ENCODE measurements at places on chromosomes 7 and 10.
A peak's percentile ranks its signal among the peaks of the same experiment; 100 is the strongest.

DNA sequence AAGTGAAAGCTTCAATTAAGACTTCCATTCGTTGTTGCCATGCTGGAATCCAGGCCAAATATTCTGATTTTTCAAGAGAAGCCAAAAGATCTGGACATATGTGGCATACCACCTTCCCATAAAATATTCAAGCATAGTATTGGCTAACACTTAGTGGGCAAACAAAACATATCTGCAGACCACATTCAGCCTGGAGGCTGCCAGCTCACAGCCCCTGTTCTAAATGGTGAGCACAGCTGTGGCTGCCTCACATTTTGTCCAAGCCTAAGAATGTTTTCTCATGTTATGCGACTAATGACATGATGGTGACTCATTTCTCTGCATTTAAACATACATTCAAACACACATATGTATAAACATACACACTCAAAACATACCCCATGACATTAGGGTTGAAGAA is 10.6 kb upstream of the CALU start:
- no peak for DNase-seq

- no peak for DNase-seq
Observed at GRCh38 chr7:96417784-96418183, 95.9 kb upstream of the SLC25A13 start.

GRCh38 chr10:31413325-31413724 is 94.3 kb downstream of the ZEB1 start:
- DNase-seq, result no peak

DNA sequence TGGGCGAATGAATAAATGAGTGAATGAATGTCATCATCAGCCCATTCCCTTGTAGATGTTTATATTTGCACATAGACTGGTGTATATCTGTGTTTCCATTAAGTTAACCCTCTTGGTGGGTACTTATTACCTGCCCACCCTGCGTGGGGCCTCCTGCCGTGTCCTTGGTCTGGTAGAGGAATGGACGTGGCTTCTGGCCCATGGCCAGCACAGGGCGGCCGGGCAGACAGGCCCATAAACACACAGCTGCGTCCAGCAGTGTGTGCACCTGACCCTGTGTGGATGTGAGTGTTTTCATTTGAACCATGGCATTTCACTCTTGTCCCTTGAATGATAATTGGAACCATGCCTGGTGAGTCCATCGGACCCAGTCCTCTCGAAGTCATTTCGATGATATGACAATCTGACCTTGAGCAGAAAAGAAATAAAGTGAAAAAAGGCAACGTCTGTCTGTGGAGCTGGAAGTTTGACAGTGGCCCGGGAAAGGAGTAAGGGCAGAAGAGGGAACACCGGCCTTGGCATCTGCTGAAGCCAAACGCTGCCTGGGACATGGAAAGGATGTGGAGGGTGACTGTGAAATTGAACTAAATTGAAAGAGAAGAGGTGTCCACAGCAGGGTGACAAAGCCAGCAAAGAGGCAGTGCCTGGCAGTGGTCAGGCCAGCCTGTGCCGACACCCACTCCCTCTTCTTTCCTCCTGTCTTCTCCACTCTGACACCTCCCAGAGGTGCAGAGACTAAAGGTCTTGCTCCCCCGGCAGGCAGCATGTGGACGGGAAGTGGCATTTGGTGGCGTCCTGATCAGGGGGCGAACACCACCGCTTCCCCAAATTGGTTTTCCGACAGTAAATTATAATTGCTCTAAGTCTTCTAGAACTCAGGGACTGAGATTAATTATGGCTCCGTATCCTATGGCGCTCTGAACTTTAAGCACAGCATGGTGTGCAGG is 199.0 kb upstream of the ZMIZ1 start:
- no peak for DNase-seq

DNA sequence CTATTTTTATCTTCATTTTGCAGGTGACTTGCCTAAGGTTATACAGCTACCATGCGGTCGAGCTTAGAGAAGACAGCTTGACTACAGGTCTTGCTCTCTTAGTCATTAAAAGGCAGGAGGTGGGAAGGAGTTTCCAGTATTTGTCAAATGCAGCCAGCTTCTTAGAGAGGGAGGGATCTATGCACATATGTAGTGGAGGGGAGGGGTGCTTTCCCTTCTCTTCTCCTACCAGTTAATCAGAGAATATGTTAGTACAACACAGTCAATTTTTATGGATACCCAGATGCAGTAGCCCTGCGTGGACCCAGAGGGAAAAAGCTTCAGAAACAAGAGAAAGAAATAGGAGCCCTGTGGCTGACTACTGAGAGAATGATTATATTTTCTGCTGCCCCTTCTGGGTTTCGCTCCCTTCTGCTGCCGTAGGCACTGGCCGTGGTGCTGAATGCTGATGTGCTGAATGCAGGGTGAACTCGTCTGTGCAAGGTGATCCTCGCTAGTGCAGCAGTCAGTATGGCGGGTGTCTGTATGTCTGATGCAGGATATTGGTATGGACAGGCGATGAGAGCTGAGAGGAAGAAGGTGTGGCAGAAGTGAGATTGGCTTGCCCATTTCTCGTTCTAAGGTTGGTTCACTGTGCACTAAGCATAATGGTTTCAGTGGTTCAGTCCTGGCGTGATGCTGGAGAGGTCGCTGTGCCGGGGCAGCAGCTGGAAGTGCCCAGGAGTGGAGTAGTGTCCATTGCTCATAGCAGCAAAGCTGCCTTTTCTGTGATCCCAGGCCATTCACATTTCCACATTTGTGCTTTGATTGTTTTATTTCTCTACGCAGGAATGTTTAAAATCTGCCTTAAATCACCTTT is 189.2 kb upstream of the PODXL start:
- no peak for DNase-seq

DNA sequence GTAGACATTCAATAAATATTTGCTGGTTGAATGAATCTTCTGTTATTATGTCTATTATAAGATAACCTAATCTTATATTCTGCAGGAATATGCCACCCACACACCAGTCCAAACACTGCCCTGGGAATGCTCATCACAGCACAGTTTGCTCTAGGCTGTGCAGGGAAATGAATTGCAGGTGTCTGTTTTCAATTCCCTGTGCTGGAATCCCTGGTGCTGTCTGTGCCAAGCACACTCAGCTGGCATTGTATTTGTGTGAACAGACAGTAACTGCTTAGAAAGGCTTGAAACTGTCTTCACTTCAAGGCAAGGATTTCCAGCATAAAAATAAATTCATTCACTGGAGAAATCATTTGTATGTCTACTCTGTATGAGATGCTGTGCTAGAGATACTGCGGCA is 20.2 kb downstream of the ATOH7 start:
- no peak for DNase-seq

GRCh38 chr10:96890172-96890513 is 58.0 kb downstream of the LCOR start:
- DNase-seq, result no peak

- DNase-seq, result no peak
Observed at GRCh38 chr10:121615836-121616235, 17.6 kb upstream of the FGFR2 start.

DNA sequence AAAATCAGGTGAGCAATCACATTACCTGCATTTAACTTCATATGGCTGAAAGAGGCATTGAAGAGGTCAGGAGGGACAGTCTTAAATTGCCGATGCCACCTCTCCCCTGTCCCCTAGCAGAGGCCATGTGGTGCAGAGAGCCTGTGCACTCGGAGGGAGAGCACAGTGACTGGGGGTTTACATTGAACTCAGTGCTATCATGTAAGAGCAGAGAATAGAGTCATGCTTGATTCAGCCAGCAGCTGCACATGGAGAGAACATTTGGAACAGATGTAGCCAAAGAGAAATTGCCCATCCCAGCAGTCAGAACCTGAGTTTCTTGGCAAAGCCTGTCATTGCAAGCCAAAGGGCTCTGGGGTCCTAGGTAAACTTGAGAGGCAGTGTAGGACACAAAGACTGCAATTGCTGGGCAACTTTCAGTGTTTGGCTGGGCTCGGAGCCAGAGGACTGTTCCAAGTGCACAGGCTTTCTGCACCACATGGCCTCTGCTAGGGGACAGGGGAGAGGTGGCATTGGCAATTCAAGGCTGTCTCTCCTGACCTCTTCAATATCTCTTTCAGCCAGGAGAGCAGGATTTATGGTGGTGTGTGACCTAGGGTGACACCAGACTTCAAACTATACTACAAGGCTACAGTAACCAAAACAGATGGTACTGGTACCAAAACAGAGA is 267.1 kb downstream of the REEP3 start:
- DNase-seq, result no peak

DNA sequence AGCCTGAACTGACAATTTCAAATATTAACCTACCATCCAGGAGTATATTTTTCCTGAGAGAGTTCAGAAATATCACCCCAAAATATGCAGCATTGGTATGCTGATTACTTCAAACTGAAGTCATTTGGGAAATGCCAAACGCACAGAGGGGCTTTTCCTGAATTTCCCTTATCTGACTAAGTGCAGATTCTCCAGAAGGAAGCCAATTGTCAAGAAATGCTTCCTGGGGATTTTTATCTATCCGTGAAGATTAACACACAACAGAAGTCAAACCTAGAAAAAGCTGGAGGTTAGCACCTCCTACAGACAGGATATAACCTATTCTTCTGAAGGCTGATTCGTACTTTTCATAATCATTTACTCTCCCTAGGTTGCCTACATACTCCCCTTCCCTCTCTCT is 91.0 kb downstream of the AKR1D1 start:
- no peak for DNase-seq

GRCh38 chr7:74002474-74003017 is 25.4 kb upstream of the ELN start:
- peak; percentile 20 for DNase-seq

DNA sequence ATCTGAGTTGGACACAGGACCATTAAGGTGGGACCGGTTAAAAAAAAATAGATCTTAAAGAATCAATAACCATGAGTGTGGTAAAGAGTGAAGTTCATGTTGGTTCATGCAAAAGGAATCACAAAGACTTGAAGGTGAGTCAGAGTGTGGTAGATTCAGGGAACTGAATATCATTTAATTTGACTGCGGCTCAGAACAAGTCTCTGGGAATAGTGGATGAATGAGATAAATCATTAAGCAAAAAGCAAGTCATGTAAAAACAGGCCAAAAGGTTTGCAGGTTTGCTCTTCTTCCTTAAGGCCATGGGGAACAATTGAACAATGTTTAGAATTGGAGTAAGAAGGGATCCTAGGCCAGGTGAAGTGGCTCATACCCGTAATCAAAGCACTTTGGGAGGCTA is 385.8 kb downstream of the ETV1 start:
- DNase-seq, result no peak

GRCh38 chr10:61901829-61902444 is 438 bp downstream of the ARID5B start:
- no peak for DNase-seq

- no peak for DNase-seq
Observed at GRCh38 chr7:86914551-86914950, 144.9 kb downstream of the ELAPOR2 start.

- no peak for DNase-seq
Observed at GRCh38 chr10:107913317-107914294, 749.1 kb upstream of the SORCS1 start.

- no peak for DNase-seq
Observed at GRCh38 chr7:147432079-147432478, 1158.5 kb upstream of the C7orf33 start.

- no peak for DNase-seq
Observed at GRCh38 chr10:118332236-118332635, 9.9 kb downstream of the FAM204A start.

DNA sequence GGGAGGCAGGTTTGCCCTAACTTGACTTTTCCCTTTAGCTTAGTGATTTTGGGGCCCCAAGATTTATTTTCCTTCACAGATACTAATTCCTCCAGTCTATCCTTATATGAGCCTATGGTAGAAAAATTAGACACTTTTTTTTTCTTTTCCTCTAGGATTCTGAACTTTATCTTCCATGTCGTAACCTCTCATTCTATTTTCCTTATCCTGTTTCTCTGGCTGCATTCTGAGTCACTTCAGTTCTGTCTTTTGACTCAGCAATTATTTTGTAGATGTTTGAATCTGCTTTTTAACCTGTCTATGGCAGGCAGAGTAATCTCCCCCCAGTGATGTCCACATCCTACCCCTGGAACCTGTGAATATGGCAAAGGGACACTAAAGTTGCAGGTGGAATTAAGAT is 7.1 kb upstream of the NOD1 start:
- no peak for DNase-seq

DNA sequence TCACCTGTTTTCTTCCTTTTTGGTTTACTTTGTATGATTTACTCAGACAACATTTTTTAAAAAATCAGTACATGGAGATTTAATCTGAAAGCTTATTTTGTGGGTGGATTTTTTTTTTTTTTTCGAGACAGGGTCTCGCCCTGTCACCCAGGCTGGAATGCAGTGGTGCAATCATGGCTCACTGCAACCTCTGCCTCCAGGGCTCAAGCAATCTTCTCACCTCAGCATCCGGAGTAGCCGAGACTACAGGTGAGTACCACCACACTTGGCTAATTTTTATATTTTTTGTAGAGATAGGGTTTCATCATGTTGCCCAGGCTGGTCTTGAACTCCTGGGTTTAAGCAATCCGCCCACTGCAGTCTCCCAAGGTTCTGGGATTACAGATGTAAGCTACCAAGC is 2.5 kb downstream of the GSTO1 start:
- DNase-seq, result no peak

DNA sequence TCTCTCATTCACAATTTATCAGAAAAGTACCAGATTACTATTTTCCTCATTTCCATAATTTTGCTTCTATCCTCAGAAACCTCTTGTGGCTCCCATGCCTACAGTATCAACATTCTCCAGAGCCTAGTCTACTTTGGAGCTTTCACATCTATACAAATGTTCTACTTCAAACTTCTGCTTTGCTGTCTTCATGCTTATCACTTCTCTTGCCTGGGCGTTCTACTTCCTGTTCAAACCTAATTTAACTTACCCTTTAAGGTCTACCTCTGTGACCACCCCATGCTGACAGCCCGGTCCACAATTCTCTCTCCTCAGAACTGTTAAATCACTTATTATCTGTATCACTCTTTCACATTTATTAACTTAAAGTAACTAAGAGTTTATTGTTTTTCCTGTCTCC is 6.1 kb upstream of the PTPN12 start:
- no peak for DNase-seq

DNA sequence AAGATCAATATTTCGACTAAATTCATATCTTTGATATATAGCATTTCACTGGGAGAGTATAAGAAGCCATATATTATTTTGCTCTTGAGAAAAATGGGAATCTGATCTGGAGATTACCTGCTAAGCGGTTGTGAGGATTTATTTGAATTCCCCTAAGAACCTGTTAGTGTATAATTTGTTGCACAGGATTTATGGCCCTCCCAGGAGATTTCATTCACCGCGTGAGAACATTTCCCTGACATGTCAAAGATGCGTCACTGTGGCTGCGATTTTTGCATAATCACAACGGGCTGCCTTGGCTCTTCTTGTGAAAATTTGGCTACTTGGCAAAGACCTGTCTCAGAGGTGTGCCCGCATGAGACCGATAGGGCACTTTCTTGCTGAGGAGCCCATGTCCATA is 184.7 kb upstream of the PFKP start:
- no peak for DNase-seq

GRCh38 chr10:26213157-26213800 is 3.3 kb upstream of the GAD2 start:
- no peak for DNase-seq

All from CD4-positive, alpha-beta T cell treated with Interleukin-6 at 100 ng/mL for 8 hours (primary cell).